H4 (cell line): ENCODE measurements at places on chromosomes 5 and 9. TPM values are rescaled to one million over a fixed set of nuclear protein-coding genes. Genes with fewer than 3 reads are reported as not detected.

Gene TTLL11
- 1.2 and 2.0 TPM in 2 replicates for total RNA-seq

Gene CFAP90
- not detected in 2 replicates for total RNA-seq

Gene PDE6A
- total RNA-seq = 0.02 TPM in 1 of 2 replicates, not detected in the other

Gene EXOSC3
- total RNA-seq = 80.8 and 117 TPM in 2 replicates

Gene OR1Q1
- not detected in 2 replicates for total RNA-seq

Gene PCDHGA2
- 0.99 and 1.6 TPM in 2 replicates for total RNA-seq

Gene PTGES
- 13.0 and 14.2 TPM in 2 replicates for total RNA-seq

Gene WNT8A
- not detected in 2 replicates for total RNA-seq

Gene TSLP
- total RNA-seq = 0.99 and 1.1 TPM in 2 replicates

Gene PCDHA5
- total RNA-seq = 0.25 and 1.1 TPM in 2 replicates

Gene HTR1A
- total RNA-seq = not detected in 2 replicates

Gene CTNND2
- 0.58 and 1.6 TPM in 2 replicates for total RNA-seq

Gene STING1
- 14.2 and 15.6 TPM in 2 replicates for total RNA-seq

Gene TMEM38B
- 33.1 and 34.0 TPM in 2 replicates for total RNA-seq

Gene PRRX2
- 16.5 and 18.9 TPM in 2 replicates for total RNA-seq

Gene MCTP1
- total RNA-seq = 3.3 and 6.5 TPM in 2 replicates

Gene PKD2L2
- not detected in 2 replicates for total RNA-seq

Gene PCDHA12
- total RNA-seq = 0.21 and 0.60 TPM in 2 replicates

Gene BHMT
- not detected in 2 replicates for total RNA-seq

Gene CYFIP2
- total RNA-seq = 4.5 and 10.6 TPM in 2 replicates

Gene SOWAHA
- total RNA-seq = 0.08 TPM in 1 of 2 replicates, not detected in the other

Gene IFNE
- total RNA-seq = not detected in 2 replicates

Gene ATP10B
- total RNA-seq = 0.35 TPM in 1 of 2 replicates, not detected in the other

Gene SHB
- 8.7 and 10.1 TPM in 2 replicates for total RNA-seq

Gene STOM
- 38.2 and 47.0 TPM in 2 replicates for total RNA-seq

Gene TAF1L
- total RNA-seq = not detected in 2 replicates

Gene PLAC8L1
- not detected in 2 replicates for total RNA-seq

Gene FGF10
- total RNA-seq = not detected in 2 replicates

Gene RELL2
- 4.5 and 8.4 TPM in 2 replicates for total RNA-seq
